ENCODE measurements at places on chromosomes 4 and X.
A peak's percentile ranks its signal among the peaks of the same experiment; 100 is the strongest.

- peak; percentile 44 for DNase-seq
These were observed 88.4 kb downstream of the GPR143 start for GRCh38 chrX:9677098-9677739.

DNA sequence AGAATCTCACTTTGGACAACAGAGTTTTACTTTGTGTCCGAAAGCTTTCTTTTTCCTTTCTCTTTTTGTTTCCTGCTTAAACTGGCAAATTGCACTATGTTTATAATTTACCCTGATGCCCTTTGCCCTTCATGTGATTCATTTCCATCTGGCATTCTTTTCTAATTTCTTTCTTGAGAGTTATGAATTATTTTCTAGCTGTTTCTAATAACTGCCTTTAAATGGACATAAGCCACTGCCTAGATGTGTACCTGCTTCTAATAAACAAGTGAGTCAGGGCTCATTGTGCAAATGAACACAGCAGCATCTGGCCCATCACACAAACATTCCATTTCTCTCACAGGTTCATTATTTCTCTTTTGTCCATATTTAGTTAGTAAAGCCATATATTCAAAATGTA is 242.3 kb upstream of the GPRIN3 start:
- no peak for DNase-seq

DNA sequence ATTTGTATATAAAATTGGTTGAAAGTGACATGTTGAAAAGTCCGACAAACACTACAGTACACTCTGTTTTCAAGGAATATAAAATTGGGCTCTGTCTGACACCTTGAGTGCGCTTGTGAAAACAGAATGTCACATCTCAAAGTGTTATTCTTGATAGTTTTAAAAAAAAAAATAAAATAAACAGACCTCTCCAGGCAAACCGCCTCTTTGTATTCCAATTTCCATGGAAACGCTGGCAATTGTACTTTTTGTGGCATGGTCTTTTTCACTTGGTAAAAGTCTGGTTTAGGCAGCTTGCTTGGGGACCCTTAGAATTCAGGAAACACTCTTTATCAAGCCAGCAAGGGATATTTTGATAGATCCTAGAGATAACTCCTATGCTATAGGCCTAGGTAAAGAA is 302.5 kb downstream of the RAB28 start:
- no peak for DNase-seq

GRCh38 chr4:152763796-152764195 is 15.7 kb downstream of the TIGD4 start:
- no peak for DNase-seq

DNA sequence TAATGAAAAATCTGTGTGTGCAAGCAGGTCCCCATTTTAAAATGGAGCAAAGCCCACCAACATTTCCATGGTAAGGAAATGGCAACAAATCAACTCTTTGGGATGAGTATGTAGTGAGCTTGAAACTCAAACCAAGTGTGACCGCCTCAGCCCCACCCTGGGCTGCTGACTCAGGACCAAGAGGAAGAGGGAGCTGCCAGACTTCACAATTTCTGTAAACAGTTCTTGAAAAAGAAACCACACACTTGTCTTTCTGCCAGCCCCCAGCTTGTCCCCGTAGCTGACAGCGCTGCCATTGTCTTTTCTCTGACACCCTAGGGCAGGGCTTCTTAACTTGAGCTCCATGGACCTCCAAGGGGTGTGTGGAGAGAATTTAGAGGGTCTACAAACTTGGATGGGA is 10.3 kb downstream of the RTL5 start:
- DNase-seq, result peak; percentile 24

- peak; percentile 46 for DNase-seq
These were observed 270.3 kb downstream of the DTHD1 start for GRCh38 chr4:36551697-36552214.

- DNase-seq, result no peak
These were observed 92.3 kb upstream of the DCLK2 start for GRCh38 chr4:149985981-149986380.

GRCh38 chr4:95118497-95118896 is 360.7 kb downstream of the BMPR1B start:
- DNase-seq, result no peak

DNA sequence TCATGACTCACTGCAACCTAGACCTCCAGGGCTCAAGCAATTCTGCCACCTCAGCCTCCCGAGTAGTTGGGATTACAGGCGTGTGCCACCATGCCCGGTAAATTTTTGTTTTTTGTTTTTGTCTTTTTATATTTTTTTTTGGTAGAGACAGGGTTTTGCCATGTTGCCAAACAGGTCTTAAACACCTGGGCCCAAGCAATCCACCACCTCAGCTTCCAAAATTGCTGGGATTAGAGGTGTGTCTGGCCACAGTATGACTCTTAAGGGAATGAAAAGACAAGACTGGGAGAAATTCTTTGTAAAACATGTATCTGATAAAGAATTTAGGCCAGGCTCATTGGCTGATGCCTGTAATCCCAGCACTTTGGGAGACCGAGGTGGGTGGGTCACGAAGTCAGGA is 29.2 kb upstream of the PDGFRA start:
- DNase-seq, result no peak

GRCh38 chr4:166827629-166828028 is 406.7 kb downstream of the SPOCK3 start:
- DNase-seq, result no peak

GRCh38 chr4:94357624-94358023 is 15.0 kb upstream of the HPGDS start:
- DNase-seq, result no peak

- DNase-seq, result peak; percentile 70
These were observed 114.0 kb upstream of the ENPEP start for GRCh38 chr4:110361921-110362320.

- DNase-seq, result no peak
These were observed 24.9 kb upstream of the DYNLT3 start for GRCh38 chrX:37872303-37872655.
